ENCODE measurements at places on chromosomes 5 and 9.
A peak's percentile ranks its signal among the peaks of the same experiment; 100 is the strongest.

DNA sequence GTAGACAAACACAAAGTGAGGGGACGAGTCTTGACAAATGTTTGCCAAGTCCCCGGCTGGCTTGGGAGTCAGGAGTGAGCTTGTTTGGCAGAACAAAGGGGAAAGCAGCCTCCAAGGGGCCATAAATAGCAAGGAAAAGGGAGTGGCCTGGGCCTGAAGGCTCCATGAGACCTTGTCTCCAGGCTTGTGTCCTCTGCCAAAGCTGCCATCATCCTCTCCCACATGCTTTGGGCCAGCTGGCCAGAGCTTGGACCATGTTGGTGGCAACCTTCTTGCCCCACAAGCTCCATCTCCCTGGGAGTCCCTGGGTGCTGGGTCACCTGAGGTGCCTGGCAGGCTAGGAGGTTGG, 13.3 kb upstream of the PITX1 start:
- DNase-seq = no peak

- no peak for DNase-seq
These were observed 26.9 kb upstream of the SYK start for GRCh38 chr9:90774682-90775081.

GRCh38 chr5:67431191-67431590, 234.6 kb upstream of the CD180 start:
- no peak for DNase-seq

DNA sequence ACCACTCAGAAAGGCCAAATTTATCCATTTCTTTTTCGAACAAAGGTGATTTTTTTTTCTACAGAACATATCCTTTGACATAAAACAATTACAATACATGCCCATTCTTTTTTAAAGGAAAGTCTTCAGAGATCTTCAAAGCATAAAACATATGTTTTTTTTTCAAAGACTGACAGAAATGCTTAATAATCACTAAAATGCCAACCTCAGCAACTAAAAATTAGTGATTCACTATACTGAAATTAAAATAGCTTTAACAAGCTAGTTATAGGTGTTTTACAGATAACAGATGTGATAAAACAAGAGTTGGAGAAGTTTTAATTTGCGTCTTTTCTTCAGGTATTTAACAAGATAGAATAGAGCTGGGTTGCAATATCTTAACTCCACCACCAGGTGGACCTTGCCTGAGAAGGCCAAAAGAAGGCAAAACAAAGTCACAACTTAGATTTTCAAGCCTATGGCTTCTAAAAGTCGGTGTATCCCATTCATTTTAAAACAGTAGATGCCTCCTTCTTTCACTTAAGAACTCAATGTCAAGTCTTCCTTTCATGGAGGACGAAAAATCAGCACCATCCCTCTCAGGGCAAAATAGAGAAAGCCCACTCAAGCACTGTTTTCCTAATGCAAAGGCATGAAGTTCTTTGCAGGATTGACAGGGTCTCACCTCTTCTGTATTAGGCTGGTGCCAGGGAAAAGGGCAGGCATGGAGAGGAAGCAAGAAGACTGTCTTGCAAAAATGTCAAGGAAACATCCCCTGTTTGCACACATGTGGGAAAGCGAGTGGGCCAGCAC, 31.1 kb upstream of the CPLX2 start:
- peak; percentile 15 for DNase-seq

DNA sequence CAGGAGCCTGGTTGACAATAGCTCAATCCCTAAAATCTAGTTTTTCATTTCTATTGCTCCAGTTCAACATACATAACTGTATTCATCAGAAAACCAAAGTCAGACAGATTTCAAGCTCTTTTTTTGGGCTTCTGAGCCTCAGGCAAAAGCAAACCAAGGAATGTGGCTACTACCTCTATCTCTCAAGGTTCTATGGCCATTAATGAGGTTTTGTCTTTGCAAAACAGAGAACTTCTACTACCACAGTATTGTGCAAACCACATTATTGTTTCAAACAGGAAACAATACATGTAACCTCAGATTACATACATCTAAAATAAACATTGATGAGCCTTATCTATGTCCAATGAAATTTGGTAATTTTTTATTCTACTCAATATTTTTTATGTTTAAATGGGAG, 35.5 kb upstream of the FTMT start:
- no peak for DNase-seq

GRCh38 chr9:34954225-34954624, 3.9 kb upstream of the PHF24 start:
- DNase-seq = no peak

DNA sequence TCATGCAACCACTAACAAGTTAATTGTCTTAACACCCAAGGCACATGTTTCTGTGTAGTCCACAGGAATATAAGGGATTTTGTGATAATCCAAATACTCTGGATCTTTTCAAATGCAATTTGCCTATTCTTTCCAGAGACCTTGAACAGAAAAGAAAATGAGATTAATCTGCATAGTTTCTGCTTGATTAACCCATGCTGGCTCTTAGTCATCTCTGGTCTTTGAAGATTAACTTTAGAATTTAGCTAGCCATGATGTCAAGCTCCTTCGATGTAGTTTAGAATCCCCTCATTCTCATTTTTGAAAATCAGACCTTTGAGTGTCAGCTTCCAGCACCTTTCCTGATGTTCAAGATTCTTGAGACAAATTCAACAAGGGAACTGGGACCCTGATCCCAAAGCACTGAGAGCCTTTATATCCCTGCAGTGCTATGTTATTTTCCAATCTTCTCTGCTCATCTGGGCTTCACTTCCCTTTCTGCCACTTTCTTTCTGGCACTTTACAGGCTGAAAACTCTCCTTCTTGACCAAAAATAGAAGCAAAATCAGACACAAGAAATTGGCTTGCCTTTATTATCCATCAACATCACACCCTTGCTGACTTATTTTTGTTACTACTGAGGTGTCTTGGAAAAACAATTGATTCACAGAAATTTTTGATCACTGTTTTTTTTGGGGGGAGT, 155.5 kb downstream of the PALM2AKAP2 start:
- DNase-seq = no peak

GRCh38 chr5:36705055-36705454, 98.6 kb downstream of the SLC1A3 start:
- DNase-seq = no peak

GRCh38 chr9:109463924-109464625, 34.0 kb downstream of the PTPN3 start:
- no peak for DNase-seq

DNA sequence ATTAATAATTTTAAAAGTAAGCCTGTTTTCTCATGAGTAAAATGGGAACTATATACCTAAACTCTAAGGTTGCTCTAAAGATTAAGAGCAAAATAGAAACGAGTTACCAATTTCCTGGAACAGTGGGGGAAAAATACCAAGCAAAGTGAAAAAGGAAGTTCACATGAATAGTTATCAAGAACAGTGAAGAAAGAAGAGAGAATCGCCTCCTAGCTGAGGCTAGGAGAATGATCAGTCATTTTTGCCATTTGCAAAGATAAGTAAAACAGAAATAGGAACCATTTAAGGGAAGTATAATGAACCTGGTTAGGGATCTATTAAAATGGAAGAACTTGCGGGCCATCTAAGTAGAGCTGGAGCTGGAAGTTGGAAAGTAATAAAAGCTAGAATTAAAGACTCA, 50.7 kb downstream of the P4HA2 start:
- no peak for DNase-seq

DNA sequence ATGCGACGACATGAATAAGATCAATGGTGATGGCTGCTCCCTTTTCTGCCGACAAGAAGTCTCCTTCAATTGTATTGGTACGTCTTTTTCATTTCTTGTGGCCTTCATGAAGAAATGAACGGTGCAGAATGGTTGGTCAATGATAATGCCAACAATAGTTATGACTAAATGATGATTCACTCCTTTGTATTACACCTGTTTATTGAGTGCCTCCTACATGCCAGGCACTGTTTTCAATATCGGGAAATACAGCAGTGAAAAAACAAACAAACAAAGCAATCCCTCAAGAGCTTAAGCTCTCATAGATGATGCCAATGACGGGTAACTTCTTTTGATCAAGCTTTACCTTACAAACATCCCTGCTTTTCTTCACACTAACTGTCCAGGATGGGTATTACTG, 117.7 kb downstream of the PAPPA start:
- no peak for DNase-seq

GRCh38 chr5:14507156-14507941, 74.2 kb upstream of the OTULINL start:
- DNase-seq = no peak

- DNase-seq = no peak
These were observed 744.8 kb downstream of the KCTD16 start for GRCh38 chr5:144915452-144915851.

DNA sequence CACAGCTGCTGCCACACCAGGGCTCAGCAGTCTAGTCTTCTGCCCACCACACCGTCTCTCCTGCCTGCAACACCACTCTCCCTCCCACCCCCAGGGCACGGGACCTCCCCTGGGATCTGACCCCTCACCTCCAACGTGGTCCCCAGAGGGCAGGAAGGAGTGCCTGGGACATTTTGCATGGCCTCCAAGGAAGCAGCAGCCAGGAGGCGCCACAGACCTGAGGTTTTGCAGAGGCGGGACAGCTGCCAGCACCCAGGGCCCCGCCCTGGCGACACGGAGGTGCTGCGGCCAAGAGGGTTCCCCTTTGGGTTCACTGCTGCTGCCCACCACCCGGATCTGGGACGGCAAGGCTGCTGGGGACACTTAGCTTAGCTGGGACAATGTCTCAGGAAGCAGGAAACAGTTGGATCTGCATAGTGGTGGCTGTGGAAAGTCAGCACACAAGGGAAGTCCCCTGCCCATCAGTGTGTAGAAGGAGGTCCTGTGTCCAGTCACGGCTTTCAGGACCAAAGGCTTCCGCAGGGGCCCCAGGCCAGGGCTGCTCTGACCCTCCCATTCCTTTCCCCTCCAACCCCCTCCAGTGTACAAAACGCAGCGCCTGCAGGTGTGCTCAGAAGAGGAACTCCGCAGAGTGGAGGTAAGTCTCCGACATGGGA, 13.8 kb downstream of the PROP1 start:
- no peak for DNase-seq

- peak; percentile 28 for DNase-seq
These were observed 619.4 kb upstream of the KLF4 start for GRCh38 chr9:108108852-108109448.

- DNase-seq = no peak
These were observed 25.8 kb upstream of the SYNPO start for GRCh38 chr5:150614661-150615060.

DNA sequence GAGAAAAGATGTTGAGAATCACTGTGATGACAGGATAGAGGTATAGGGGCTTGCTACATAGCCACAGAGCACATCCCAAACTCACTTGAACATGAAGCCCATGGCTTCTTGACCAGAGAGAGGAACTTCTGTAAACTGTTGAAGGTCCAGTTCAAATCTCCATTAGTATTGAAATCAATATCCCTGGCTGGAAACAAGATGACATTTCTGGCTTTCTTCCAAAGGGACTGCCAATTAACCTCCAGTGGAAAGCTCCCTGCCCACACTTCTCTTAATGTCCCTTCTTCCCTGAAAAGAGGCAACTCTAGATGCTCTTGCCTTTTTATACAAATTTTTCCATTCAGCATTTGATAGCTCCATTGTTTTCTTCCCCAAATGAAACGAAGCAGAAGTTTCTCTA, 612.1 kb downstream of the EBF1 start:
- DNase-seq = no peak

DNA sequence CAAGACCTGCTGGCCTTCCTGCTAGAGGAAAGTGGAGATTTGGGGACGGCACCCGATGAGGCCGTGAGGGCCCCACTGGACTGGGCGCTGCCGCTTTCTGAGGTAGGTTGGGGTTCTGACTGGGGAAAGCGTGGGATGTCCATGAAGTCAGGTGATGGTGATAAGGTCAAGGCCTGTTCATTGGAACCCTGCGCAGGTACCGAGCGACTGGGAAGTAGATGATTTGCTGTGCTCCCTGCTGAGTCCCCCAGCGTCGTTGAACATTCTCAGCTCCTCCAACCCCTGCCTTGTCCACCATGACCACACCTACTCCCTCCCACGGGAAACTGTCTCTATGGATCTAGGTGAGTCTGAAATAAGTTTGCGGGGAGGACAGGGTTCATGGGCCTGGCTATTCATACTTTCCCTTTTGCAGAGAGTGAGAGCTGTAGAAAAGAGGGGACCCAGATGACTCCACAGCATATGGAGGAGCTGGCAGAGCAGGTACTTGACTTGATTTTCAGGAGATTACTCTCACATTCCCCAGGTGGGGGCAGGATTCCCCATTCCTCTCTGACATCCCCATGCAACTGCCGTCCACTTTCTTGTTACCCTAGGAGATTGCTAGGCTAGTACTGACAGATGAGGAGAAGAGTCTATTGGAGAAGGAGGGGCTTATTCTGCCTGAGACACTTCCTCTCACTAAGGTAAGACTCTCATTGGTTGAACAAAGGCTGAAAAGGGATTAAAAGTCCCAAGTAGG, 505 bp downstream of the CREB3 start:
- DNase-seq = peak; percentile 70

DNA sequence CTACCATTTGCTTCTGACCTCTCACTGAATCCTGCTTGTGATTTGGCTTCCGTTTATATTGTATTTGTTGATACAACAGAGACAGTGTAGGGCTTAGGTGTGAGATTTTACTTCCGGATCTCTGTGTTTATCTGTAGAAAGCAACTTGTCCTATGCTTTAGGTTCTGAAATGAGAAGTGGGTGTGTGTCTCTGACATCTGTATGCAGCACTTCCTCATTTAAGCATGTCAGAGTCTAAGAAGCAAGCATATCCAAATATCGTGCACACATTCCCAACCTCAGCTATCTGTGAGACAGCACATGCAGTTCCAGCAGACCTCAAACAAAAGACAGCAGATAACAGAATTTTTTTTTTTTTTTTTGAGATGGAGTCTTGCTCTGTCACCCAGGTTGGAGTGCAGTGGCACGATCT, 16.3 kb downstream of the KLF9 start:
- DNase-seq = no peak

- no peak for DNase-seq
These were observed 30.7 kb downstream of the TERT start for GRCh38 chr5:1264211-1264610.

DNA sequence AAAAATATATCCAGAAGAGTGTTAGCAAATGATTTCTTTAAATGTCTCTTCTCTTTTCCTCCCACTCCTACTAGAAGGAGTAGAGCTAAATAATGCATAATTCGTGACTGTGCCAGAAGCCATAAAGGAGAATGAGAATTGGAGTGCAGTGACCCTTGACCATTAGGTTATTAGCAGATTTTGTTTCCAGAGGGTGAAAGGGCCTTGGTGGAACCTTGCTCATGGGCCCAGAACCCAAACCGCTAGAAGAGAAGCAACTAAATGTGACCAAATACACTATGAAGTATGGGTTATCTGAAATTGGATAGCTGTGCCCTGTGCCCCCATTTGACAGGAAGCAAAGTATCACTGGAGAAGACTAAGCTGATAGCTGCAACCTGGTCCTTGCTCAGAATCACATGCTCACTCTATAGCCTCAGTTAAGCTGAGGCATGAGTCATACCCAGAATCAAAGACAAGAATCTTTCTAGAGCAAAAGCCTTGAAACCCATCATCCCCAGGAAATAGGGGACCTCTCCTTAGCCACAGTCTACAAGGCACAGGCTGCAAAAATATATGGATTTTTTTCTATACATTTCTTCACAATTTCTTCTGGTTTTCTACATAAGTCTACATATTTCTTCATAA, 36.3 kb downstream of the CAPSL start:
- DNase-seq = no peak
